Activated CD8-positive, alpha-beta memory T cell treated with anti-CD3 and anti-CD28 coated beads for 4 hours (primary cell): ENCODE measurements at places on chromosomes 1 and 21.

DNA sequence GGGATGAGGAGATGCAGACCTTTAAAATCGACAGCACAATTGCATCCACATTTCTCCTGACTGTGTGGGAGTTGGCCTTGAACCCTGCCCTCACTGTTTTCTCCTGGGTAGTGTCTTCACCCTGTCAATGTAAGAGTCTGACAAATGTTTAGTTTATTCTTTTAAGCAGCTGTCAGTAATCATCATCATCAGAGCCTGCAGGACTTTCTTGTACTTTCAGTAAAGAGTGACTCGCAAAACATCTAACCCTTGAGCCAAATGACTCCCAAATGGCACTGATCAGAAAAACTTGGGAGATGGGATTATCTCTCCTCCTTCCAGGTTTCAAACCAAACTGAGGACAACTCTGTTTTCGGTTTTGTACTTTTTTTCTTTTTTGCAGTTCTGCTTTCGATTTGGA is 460.2 kb downstream of the KIF26B start:
- DNase-seq = no peak

DNA sequence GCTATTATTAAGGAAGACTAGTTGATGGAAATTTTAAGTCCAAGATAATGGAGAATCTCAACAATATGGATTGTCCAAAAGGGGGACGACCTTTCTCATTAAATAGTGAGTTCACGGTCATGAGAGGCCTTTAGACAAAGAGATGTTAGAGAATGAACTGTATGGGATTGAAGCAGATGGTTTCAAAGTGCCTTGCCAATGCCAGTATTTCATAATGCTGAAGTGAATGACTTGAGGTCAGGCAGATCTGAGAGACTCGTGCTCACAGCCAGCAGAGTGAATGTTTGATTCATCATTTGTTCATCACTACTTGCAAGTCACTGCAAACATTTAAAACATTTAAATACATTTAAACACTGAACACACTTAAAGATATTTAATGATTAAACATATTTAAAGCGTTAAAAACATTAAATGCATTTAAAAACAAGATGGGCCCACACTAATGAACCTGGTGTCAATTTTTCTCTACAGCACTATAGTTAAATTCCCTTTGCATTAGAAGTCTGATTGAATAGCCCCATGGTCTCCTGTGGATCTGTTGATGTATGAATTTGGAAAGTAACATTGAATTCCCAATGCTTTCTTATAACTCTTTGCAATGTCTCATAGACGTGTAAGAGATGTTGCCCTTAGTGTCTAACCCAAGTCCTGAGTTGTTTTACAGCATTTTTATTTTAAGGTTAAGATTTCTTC is 80.7 kb downstream of the TGFB2 start:
- no peak for DNase-seq

GRCh38 chr1:216450227-216450626 is 27.0 kb upstream of the USH2A start:
- DNase-seq = no peak

DNA sequence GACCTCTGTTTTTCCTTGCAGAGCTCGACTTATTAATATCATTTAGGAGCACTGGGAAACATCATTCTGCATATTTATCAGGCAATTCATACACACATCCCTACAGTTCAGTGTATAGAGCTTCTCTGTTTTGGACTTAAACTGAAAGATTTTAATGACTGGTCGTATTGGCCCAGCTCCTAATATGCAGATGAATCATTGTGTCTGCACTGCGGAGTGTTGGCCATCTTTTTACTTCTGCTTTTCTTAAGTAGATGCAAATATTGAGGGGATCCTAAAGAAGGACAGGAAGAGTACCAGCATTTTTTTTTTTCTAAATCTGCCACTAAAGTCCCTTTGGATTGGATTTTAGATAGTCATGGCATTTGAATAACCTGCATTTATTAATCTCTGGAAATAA is 154.8 kb downstream of the BACH1 start:
- no peak for DNase-seq

- DNase-seq = no peak
Measured at GRCh38 chr21:41133874-41134522, 34.0 kb upstream of the BACE2 start.

- DNase-seq = no peak
Measured at GRCh38 chr21:43961382-43961909, 50.7 kb upstream of the TRAPPC10 start.

DNA sequence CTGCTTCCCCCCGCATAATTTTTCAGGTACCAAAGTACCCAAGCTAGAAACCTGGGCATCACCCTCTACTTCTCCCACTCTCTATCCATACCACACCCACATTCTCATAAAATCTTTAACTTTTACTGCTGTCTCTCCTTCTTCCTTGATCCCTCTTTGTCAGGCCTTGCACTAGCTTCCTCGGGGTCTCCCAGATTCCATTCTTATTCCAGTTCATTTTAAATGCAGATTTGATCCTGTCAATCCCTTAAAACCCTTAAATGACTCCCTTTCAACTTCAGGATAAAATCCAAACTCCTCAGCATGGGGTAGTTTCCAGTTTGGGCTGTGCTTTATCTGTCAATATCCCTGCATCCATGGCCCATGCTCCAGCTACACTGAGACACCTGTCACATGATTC is 343.5 kb downstream of the PBX1 start:
- DNase-seq = no peak

DNA sequence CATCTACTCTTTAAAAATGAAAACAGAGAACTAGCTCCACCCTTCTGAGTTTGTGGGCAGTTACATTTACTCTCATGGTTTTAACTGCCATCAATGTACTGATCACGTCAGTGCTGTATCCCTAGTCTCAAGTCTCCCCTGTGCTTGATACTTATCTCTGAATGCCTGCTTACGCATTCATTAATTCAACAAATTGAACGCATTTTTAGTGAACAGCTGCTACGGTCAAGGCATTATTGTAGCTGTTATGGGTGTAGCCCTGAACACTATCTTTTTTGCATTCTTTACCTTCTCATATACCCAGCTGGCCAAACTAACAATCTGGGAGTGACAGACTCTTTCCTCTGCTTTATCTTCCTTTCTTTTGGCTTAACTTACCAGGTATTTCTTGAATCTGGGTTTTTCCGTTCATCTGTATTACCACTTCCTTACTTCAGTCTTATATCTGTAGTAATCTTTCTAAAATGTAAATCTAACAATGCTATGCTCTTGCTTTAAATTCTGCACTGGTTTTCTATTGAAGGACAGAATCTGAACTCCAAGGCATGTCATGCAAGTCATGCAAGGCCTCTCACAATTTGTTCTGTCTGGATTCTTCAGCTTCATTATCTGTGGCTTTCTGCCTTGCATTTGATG is 33.3 kb downstream of the SMG7 start:
- no peak for DNase-seq

DNA sequence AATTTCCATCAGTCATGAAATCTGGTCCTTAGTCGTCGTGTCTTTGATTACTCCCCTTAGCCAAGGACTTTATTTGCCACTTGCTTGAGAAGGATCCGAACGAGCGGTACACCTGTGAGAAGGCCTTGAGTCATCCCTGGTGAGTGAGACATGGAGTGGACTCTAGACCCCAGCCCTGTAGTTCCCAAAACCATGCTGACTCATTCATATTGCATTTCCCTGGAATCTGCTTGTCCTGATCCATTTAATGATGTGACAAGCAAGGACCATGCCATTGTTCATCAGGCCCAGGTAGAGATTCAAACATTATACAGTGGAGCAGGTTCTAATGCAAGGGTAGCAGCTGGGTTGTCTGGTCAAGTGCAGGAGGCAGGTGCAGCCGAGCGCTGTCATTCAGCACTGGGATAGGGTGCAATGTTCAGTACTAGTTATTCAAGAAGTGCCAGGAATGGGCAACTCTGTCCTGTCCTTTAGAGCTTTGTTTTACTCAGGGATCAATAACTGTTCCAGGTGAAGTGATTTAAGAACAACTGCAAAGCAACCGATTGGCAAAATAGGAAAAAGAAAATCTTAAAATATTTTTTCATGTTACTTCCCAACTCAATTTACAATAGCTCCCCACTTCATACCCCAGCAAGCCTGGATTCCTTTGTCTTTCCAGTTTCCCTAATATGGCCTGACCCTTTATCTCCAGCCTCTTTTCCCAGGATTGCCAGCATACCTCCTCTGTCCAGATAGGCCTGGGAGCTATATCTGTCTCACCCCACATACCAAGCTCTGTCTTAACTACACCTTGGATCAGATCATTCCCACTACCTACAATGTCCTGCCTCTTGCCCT is 26.5 kb downstream of the CAMK1G start:
- DNase-seq = no peak

DNA sequence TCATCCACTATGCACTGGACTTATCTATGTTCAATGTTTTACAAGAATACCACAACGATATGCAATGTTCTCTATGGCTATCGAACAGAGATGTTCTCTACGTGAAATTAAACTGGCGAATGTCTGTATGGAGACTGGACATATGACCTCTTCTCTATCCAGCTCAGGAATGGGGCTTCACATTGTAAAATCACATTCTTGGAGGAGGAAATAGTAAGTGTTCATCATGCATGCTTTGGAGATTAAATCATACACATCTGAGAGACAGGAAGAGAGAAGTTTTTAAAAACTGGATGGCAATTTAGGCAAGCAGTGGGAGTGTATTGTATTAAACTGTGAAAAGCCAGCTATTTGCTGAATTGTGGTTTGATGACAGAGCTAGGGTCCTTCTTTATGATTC is 47.9 kb upstream of the RGL1 start:
- no peak for DNase-seq

DNA sequence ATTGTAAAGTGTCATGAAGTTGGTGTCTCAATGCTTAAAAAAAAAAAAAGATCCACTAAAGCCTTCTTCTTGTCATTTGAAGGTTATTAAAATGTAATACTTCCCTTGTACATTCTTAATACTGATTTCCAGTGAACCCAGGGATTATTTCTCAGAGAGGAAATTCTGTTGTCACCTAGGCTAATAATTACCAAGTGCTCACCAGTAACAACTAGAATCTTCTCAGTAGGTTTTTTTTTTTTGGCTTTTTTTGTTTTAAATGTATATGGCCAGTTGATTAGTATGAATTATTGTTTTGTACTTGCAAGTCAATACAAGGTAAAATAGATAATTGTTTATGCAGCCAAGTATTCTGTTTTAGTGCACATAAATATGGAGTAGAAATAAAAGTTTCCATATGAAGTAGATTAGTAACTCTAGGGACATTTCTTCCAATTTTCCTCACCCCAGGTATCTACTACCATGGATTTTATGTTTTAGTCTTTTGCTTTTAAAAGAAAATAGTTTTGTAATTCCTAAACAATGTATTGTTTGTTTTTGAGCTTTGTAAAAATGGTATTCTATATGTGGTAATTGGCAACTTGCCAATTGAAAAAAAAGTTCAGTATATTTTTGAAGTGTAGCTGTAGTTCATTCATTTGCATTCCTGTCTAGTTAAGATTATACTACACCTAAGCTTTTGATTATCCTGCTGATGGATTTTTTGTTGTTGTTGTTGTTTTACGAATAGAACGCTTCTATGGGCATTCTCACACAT is 21.9 kb downstream of the LAMC1 start:
- no peak for DNase-seq

DNA sequence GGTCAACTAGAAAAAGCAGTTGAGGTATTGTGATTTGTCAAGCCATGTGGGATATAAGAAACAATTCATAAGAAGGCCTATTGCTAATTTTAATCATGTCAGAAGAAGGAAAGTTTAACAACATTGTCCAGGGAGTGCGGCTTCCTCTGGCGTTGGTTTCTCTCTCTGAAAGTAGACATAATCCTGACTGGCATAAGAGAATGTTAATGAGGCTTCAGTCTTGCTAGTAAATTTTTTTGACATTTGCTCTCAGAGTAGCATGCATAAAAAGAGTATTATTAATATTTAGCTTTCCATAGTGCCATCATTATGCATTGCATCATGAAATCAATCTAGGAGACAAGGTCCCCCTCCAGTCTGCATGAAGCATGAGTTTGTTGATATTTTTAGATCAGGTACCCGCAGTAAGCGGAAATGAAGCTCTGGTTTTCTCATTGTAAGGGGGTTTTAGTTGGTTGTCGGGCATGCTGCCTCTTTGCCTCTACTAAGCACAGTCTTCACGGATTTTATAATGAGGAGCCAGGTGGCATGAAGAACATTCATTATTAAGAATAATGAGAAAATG is 12.8 kb upstream of the PRDM2 start:
- DNase-seq = no peak

GRCh38 chr1:109622895-109623294 is 3.3 kb downstream of the AMPD2 start:
- DNase-seq = no peak

GRCh38 chr1:218817691-218818465 is 355.8 kb upstream of the LYPLAL1 start:
- no peak for DNase-seq

- no peak for DNase-seq
Measured at GRCh38 chr1:165958306-165958705, 130.9 kb downstream of the UCK2 start.

DNA sequence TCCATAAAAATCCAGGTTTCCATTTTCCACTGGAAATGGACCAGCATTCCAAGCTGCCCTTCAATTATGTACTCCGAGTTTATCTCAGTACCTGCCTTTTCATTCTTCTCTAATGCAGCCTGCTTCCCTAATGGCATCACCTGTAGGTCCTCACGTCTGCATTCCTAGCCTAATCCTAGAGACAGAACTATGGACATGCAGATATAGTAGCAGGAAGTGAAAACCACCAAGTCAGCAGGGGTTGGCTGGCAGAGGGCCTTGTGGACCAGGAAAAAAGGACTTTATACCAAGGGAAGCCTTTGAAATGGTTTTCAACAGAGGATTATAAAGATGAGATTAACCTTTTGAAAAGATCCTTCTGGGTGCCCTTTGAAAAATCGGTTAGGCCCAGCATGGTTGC is 135.7 kb upstream of the L1TD1 start:
- no peak for DNase-seq

DNA sequence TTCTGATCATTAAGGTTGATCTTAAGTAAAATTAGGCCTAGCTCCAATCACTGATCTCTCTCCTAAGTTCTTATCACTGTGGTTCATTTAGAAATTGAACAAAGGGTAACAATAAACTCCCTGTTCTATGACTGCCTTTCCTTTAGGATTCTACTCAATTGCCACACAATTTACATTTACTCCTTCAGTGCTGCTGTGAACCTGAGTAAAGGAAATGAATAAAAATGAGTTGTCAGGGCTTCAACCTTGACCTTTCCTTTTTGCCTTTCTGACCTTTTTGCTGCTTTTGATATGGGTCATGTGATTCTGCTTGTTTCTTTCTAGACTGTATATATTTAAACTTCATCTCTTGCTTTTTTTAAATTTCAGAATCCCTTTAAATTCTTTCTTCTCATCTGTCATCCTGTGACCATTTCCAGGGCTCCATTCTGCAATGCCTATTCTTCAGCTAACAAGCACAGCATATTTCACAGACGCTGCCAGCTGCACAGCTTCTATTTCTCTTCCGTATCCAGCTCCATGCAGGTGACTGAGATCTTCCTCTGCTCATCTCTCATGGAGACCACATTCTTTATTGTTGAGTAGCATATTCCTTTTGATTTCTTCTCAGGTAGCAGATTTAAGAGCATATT is 3.2 kb downstream of the LRRC8B start:
- DNase-seq = no peak

DNA sequence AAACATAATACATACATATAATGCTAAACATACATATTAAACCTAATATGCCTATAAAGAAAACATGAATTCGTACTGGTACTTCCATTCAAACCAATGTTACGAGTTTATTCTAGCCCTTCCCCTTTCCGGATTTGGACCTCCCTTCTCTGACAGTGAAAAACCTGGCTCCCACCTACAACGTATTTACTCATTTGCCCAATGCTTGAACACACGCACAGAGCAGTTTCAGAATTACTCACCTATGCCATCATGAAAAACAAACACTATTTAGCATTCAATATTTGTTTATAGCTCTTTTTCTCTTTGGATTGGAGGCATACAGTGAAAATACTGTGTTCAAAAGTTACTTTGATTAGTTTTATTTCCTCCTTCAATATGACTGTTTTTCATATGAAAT is 204.4 kb downstream of the LMX1A start:
- DNase-seq = no peak
